Kidney (tissue), 22 donors: ENCODE measurements at places on chromosomes 3 and 15. TPM values are rescaled to one million over a fixed set of nuclear protein-coding genes. Genes with fewer than 3 reads are reported as not detected.
A peak's percentile ranks its signal among the peaks of the same experiment; 100 is the strongest.

GRCh38 chr3:10999221-11000107 lies 6.9 kb downstream of the SLC6A1 start:
- H3K27ac ChIP-seq: no peak overlapping the region
- H3K4me1 ChIP-seq: no peaks in the 10 kb centered on the region
- H3K36me3 ChIP-seq: no peaks in the 10 kb centered on the region
- DNase-seq: no peak

GRCh38 chr3:185065059-185065458 lies 87.8 kb downstream of the C3orf70 start:
- no peak for DNase-seq
- no peak overlapping the region for H3K4me3 ChIP-seq
- H3K27me3 ChIP-seq: no peaks in the 10 kb centered on the region
- no peaks in the 10 kb centered on the region for H3K4me1 ChIP-seq
- no peak overlapping the region for H3K27ac ChIP-seq
- H3K36me3 ChIP-seq: no peaks in the 10 kb centered on the region

DNA sequence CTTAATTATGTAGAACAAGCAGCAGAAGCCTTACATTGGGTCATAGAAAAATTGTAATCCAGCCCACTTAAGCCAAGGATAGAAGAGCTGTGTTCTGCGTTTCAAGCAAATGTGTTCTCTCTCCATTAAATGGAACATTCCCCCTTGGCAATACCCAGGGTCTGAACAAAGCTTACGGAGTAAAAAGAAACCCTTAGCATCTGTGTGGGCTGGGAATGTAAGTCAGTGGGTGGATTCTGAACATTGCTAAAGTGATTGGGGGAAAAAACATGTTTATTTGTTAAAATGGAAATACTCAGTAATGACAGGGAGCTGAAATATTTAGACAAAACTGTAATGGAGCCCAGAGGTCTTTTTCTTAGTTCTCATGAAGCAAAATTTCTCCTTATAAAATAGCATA lies 147.4 kb downstream of the DUT start:
- H3K27me3 ChIP-seq: no peaks in the 10 kb centered on the region
- H3K27ac ChIP-seq: no peak overlapping the region
- no peak overlapping the region for H3K4me3 ChIP-seq
- DNase-seq: no peak

DNA sequence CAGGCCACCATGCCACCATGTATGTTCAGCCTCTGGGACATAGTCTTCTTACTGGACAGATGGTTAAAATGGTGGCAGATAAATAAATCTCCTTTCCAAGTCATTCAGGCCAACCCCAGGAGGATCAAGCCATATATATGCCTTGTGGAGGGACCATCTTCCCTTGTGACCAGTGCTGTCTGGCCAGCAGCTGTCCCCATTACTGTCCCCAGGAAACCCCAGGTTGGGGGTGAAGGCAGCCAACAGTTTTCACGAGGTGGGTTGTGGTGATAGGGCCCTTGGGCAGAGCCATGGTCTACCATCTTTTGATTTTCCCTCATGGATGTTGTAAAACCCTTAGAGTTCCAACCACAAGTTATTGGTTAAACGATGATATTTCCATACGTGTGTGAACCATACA lies 48.7 kb upstream of the PCSK6 start:
- H3K4me1 ChIP-seq: no peaks in the 10 kb centered on the region
- H3K36me3 ChIP-seq: no peaks in the 10 kb centered on the region
- no peaks in the 10 kb centered on the region for H3K27me3 ChIP-seq

DNA sequence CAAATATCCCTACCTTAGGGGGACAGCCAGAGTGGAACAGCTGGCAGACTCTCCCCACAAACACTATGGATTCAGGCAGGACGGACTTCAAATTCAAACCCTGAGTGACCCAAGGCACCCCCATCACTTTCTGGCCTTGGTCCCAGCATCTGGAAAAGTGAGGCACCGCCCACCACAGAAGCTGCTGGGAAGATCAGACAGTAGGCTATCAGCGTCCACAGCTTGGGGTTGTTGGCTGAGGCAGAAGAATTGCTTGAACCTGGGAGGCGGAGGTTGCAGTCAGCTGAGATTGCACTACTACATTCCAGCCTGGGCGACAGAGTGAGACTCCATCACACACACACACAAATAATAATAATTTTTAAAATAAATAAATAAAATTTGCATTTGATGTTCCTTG lies 8.5 kb downstream of the PFKFB4 start:
- H3K36me3 ChIP-seq: no peaks in the 10 kb centered on the region
- H3K27ac ChIP-seq: no peak overlapping the region
- H3K4me1 ChIP-seq: peaks cover 3% of the 10 kb centered on the region
- no peak for DNase-seq

DNA sequence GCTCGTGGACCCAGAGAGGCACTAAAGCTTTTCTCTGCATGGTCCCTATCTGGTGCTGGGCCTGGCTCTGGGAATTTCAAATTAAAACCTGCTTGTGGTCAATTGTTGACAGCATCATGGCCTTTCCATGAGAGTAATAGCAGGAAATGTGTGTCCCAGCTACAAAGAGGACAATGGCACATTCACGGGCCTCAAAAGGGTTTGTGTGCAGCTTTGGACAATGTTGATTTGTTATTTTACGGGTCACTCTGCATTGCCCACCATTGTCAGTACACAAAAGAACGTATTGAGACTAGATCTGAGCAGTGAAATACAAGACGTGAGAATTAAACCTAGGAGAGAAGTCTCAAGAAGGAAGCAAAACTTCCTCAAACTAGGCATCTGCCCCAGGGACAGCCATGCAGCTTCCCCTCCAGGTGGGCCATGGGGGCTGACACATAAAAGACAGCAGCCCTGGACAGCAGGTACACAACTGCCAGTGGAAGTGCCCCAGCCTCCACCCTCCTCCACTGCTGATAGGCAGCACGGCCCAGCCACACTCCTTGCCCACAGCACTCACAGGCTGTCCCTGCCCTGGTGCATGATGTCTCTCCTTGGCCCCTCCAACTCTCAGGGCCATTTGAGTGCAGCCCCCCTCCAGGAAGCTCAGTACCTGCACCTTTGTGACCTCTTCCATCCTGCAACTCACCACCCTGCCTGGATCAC lies 15.9 kb upstream of the LTF start:
- no peak for DNase-seq
- H3K27ac ChIP-seq: no peak overlapping the region
- peaks cover 9% of the 10 kb centered on the region for H3K4me1 ChIP-seq
- H3K27me3 ChIP-seq: peaks cover 2% of the 10 kb centered on the region
- H3K4me3 ChIP-seq: no peak overlapping the region

DNA sequence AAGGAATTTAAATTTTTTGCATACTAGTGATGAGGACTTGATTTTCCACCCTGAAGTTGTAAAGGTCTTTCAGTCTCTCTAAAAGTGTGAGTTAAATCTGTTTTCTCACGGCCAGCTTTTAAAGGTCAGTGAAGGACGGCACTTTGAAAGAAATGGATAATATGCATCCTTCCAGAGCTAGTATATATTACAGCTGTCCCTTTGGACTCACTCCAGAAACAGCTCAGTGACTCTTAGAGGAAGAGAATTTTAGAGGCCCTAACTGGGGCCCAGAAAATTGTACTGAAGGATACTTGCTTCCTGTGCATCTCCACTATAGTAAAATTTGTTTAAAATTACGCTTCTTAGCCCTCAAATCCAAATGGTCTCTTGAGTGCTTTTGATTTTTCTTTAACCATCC lies 41.6 kb downstream of the PIK3CA start:
- no peak overlapping the region for H3K4me3 ChIP-seq
- H3K27me3 ChIP-seq: no peaks in the 10 kb centered on the region
- H3K27ac ChIP-seq: no peak overlapping the region
- no peaks in the 10 kb centered on the region for H3K4me1 ChIP-seq
- peak; percentile 16 for DNase-seq

- no peaks in the 10 kb centered on the region for H3K4me1 ChIP-seq
- H3K4me3 ChIP-seq: no peak overlapping the region
- H3K36me3 ChIP-seq: no peaks in the 10 kb centered on the region
- peak; percentile 82 for DNase-seq
Measured at GRCh38 chr3:196179380-196180308, 31.6 kb downstream of the ZDHHC19 start.

DNA sequence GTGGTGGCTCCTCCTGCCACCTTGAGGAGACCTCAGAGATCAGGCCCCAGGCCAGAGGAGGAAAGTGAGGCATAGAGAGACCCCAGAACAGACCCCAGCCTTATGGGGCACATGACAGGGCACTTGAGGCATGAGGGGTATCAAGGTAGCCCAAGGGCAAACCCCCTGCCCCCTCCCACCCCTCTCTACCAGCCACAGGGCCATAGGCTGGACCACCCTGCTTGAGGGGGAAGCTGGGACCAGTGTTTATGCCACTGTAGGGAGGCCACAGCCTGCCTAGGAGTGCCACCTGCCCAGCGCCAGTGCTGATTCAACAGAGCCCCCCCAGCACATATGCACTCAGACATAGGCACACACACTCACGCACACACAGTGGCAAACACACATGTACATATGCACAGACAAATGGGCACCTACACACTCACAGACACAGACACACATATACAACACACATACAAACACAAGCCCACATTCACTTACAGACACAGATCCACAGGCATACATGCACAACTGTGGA lies 10.3 kb downstream of the MYL3 start:
- no peaks in the 10 kb centered on the region for H3K4me1 ChIP-seq
- peak; percentile 26 for DNase-seq
- no peak overlapping the region for H3K27ac ChIP-seq

DNA sequence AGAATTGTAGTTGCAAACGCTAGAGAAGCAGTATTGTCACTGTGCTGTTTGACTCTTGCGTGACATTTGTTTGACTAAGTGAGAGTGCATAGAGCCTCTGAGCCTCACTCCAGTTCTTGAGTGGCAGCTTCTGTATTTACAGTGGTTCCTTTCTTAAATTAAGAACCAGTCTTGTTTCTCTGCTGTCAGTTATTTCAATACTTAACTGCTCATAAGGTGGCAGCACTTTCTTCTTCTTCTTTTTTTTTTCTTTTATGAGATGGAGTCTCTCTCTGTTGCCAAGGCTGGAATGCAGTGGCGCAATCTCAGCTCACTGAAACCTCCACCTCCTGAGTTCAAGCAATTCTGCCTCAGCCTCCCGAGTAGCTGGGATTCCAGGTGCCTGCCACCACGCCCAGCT lies 372.1 kb downstream of the LPP start:
- DNase-seq: no peak
- no peak overlapping the region for H3K4me3 ChIP-seq
- no peaks in the 10 kb centered on the region for H3K27me3 ChIP-seq
- no peaks in the 10 kb centered on the region for H3K4me1 ChIP-seq
- no peak overlapping the region for H3K27ac ChIP-seq

- H3K27ac ChIP-seq: no peak overlapping the region
- DNase-seq: no peak
- no peaks in the 10 kb centered on the region for H3K27me3 ChIP-seq
- H3K4me3 ChIP-seq: no peak overlapping the region
- H3K4me1 ChIP-seq: no peaks in the 10 kb centered on the region
Measured at GRCh38 chr3:180626844-180627243, 24.9 kb downstream of the TTC14 start.

- no peak for DNase-seq
- H3K4me3 ChIP-seq: no peak overlapping the region
- H3K27me3 ChIP-seq: no peaks in the 10 kb centered on the region
- no peaks in the 10 kb centered on the region for H3K4me1 ChIP-seq
Measured at GRCh38 chr15:39453620-39454019, 127.3 kb upstream of the THBS1 start.

GRCh38 chr15:70093070-70093469 lies 4.6 kb downstream of the TLE3 start:
- no peaks in the 10 kb centered on the region for H3K27me3 ChIP-seq
- no peak overlapping the region for H3K4me3 ChIP-seq
- peaks cover 2% of the 10 kb centered on the region for H3K4me1 ChIP-seq
- peak overlapping the region; percentile 51 for H3K27ac ChIP-seq

GRCh38 chr3:151183265-151183671 lies 19.7 kb downstream of the GPR171 start:
- no peaks in the 10 kb centered on the region for H3K36me3 ChIP-seq
- H3K4me3 ChIP-seq: no peak overlapping the region
- no peak overlapping the region for H3K27ac ChIP-seq
- H3K27me3 ChIP-seq: no peaks in the 10 kb centered on the region

DNA sequence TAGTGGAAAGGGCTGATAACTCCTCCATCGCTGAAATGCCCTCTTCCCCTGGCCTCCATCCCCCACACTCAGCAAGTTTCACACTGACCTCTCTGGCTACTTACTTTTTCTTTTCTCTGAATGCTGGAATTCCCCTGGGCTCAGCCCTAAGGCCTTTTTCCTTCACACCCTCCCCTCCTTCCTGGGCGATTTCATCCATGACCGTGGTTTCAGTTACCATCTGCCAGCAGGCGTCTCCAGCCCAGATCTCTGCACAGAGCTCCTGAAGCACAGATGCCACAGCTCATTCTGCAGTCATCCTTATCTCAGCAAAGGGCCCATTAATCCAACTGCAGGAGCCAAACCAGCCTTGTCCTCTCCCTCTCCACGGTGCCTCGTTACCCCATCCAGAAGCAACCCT lies 114.0 kb downstream of the RFTN1 start:
- H3K4me1 ChIP-seq: no peaks in the 10 kb centered on the region
- H3K36me3 ChIP-seq: no peaks in the 10 kb centered on the region
- peak; percentile 93 for DNase-seq
- H3K27me3 ChIP-seq: no peaks in the 10 kb centered on the region
- H3K27ac ChIP-seq: no peak overlapping the region
- no peak overlapping the region for H3K4me3 ChIP-seq

DNA sequence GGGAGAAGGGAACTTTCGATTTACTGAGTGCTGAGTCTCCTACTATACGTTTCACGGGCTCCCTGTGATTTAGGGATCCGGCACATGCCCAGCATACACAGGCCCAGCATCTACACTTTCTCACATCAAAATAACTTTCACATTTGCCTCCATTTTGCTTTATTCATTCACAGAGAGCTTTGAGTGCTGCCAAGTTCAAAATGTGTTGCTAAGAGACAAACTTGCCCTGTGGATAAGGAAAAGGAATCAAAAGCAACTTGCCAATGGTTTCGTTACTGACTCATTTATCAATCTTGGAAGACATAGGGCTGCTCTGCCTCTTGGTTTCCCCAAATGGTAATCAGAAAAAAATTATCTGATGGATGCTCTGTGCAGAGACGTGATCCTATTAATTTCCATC lies 86.3 kb upstream of the LRRN1 start:
- no peaks in the 10 kb centered on the region for H3K36me3 ChIP-seq
- no peak overlapping the region for H3K4me3 ChIP-seq
- no peaks in the 10 kb centered on the region for H3K4me1 ChIP-seq
- no peak overlapping the region for H3K27ac ChIP-seq

DNA sequence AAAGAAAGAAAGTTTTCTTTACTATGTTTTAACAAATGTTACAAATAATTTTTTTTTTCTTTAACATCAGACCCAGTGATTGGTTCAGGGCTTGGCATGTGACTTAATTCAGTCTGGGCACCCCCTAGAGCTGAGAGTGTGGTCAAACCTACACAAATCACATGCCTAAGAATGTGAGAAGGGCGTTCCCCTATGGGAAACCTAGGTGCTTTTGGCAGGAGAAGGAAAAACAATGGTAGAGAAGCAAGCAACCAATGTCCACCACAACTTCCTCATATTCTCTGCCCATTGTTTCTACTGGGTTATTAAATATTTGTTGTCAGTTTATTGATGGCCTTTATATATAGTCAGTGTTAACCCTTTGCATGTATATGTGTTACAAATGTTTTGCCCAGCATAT lies 21.4 kb upstream of the PIAS1 start:
- no peaks in the 10 kb centered on the region for H3K36me3 ChIP-seq
- H3K4me3 ChIP-seq: no peak overlapping the region
- H3K4me1 ChIP-seq: no peaks in the 10 kb centered on the region
- no peak overlapping the region for H3K27ac ChIP-seq
- DNase-seq: no peak
- no peaks in the 10 kb centered on the region for H3K27me3 ChIP-seq

The SLC30A4 gene
- 7.4 TPM for total RNA-seq

The P2RY1 gene
- 2.2 TPM for total RNA-seq

The UQCC5 gene
- 26.8 TPM for total RNA-seq

The IGF2BP2 gene
- total RNA-seq: 26.9 TPM
